ENCODE measurements at places on chromosomes 4 and X.

DNA sequence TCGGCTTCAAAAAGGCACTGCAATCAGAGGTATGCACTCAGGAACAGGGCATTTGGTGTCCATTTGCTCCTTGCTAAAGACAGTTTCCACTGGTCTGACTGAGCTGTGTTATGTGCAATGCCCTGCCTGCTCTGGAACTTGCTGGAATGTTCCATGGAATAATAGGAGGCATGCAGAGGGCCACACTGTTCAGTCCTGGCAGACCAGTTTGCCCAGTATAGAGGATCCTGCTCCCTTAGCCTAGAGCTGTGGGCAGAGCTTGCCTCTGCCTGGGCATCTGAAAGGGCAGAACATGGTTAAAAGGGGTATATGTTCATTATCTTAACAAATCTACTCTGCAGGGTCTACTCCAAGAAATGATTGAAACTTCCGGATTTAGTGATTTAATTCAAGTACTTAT, 27.8 kb upstream of the CD99L2 start:
- DNase-seq = no peak

DNA sequence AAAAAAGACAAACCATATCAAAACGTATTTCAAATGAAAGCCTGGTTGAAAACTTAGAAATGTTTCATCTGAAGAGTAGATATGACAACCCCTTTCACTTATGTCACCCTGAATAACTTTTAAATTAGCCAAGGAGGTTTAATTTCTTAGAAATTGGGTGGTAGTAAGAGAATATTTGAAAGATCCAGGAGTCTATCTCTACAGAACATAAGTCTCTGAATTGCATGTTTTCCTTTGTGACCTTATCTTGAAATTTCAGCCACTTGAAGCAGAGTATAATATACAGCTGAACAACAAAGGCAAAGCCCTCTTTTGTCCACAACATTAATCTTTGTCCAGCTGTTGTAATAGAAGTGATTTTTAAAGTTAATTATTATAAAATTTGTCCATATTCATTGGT, 49.5 kb downstream of the TMEM154 start:
- DNase-seq = no peak

GRCh38 chr4:32094987-32095386, 1374.8 kb downstream of the PCDH7 start:
- DNase-seq = no peak

DNA sequence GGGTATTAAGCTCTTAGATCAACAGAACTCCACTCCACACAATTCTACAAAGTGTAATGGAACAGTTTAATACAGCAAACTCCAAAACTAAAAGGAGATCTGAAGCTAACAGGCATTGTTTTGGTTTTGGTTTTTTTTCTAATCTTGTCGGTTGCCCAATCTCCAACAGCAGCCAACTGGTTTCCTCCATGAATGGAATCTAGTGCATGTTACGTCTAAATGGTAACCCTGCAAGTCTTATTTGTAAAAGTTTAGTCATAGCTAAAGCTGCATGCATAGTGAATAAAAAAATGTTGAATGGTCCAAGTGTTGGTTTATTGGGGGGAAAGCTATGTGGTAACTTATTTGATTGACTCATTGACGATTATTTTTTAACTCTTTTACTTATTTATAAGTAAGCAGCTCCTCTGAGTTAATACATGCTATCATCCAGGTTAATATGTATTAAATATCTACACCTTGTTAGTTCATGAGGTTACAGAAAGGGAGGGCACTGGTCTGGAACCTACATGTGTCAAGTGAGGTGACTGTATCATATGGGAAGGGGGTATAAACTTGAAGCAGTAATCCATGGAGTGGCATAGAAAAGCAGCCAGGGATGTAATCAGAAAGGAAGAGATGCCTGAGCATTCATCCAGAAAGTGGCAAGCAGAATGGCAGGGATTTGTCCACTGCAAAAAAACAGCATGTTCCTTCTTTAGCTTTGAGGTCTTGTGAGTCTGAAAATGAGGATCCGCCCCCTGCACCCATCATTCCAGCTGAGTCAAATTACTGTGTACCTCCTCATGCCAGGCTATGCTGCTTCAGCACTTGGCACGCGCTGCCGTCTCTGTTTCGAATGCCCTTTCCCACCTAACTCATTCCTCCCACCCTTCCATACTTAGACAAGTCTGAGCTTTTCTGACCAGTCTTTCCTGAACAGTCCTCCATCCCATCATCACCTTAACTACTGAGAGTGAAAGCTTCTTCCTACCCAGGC, 81.7 kb downstream of the PDGFC start:
- peak; percentile 43 for DNase-seq

All from fibroblast of skin of abdomen (primary cell).